ENCODE measurements at places on chromosomes 12 and 14.

DNA sequence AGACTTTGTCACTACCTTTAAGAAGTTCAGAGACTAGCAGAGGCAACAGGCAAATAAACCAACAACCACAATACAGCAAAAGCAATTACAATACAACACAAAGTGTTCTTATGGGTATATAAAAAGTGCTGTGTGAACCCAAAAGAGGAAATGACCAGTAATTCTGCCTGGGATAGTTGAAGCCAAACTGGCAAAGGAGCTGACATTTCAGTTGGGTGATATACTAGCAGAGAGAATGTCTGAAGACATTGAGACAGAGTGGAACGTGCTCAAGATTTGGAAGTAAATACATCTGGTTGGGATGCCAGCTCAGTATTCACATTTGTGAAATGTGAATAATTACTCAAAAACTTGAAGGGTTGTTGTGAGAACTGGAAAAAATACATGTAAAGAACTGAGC, 80.6 kb upstream of the GTF2A1 start:
- no peak for DNase-seq

- DNase-seq: no peak
Measured at GRCh38 chr12:132622437-132623071, 4.0 kb downstream of the P2RX2 start.

- DNase-seq: no peak
Measured at GRCh38 chr12:117313926-117314325, 47.5 kb downstream of the NOS1 start.

DNA sequence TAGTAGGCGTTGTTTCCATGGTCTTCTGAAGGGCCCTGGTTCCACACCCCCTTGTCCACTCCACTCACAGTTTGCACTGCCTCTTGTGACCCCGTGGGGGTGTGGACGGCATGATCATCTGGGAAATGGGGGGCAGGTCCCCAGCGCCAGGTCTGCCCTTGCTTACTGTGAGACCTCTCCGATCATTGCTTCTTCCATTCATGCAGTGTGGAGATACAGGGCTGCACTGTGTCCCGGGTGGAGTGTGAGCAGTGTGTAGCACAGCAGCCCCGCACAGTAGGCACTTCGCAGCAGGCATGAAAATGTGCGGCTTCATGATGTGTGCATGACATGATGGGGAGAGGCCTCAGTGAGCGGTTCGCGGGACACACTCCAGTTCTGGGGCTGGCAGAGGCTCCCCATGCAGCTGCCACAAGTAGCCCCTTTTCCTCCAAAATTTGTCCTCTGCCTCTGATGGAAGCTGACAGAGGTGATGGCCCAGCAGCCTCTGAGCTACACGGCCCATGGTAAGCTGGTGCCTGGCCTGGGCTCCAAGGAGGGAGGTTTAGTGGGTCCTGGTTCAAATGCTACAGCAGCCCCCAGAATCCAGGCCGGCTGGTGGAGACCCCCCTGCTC, 15.0 kb downstream of the RIN3 start:
- DNase-seq: no peak

DNA sequence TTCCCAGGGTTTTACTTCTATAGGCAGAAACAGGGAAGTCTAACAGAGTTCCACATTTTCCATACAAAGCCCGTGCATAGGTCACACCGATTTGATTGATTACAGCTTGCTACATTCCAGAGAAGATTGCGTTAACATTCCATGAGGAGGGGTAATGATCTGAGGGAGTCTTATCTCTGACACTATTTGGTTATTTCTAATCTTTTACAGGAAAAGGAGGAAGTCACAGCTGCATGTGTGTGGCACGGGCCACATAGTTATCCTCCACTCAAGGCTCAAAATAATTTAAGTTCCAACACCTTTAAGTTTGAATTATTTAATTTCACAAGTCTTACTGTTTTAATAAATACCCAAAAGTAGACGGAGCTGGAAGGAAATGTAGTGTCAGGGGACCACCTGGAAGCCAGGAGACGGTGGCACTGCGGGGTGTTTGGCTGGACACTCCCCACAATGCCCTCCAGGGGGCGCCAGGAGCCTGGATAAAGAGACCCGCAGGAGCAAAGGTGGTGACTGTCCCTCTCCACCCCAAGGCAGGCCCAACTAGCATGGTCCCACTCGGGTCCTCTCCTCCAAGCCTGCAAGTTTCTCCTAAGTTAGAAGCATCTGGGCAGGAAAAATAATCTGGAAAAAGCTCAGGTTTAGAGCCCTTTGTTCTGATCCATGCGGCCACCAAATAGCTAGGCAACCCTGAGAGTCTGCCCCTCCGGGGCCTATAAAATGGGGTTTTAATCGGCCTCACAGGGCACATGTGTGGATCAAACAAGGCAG, 20.2 kb downstream of the KRT8 start:
- no peak for DNase-seq

DNA sequence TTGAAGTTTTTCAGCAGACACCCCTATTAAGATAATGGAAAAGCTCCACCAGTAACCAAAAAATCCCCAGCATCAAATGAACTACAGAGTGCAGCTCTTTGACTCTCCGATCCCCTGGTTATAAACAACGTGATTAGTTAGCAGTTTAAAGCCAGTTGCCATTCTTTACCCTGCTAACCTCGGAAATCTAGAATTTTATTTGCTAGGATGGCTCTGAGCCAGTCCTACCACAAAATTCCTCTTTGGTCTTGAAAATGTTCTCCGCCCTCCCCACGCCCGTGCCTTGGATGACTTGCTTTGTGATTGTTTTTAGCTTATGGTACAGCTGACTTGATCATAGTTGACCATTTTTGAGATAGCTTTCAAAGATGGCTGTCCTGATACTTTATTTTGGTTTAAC, 1.2 kb downstream of the KLHDC2 start:
- no peak for DNase-seq

- DNase-seq: no peak
Measured at GRCh38 chr14:75484711-75485429, 37.4 kb upstream of the BATF start.

GRCh38 chr12:68018315-68018714, 29.1 kb downstream of the IFNG-AS1 start:
- no peak for DNase-seq

- no peak for DNase-seq
Measured at GRCh38 chr14:56482310-56482911, 97.2 kb upstream of the TMEM260 start.

GRCh38 chr12:5521456-5522325, 89.8 kb downstream of the NTF3 start:
- no peak for DNase-seq

DNA sequence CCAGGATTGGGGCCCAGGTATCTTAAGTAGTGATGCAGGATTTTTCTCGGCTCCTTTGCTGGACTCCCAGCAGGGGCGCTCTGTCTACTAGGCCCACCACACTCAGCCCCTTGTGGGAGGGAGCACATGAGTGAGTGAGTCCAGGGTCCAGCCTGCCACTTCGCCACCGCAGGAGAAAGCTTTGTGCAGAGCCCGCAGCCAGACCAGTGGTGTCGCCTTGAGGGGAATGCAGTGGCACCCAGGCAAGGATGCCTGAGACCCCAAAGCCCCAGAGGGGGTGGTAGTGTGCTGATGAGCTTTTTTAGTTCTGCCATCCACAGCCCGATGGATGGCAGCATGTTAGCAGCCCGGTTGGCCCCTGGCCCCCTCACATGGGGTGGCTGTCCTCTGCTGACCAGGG, 5.4 kb upstream of the MRPS35 start:
- no peak for DNase-seq

GRCh38 chr12:121288158-121288845, 8.2 kb downstream of the CAMKK2 start:
- DNase-seq: no peak

DNA sequence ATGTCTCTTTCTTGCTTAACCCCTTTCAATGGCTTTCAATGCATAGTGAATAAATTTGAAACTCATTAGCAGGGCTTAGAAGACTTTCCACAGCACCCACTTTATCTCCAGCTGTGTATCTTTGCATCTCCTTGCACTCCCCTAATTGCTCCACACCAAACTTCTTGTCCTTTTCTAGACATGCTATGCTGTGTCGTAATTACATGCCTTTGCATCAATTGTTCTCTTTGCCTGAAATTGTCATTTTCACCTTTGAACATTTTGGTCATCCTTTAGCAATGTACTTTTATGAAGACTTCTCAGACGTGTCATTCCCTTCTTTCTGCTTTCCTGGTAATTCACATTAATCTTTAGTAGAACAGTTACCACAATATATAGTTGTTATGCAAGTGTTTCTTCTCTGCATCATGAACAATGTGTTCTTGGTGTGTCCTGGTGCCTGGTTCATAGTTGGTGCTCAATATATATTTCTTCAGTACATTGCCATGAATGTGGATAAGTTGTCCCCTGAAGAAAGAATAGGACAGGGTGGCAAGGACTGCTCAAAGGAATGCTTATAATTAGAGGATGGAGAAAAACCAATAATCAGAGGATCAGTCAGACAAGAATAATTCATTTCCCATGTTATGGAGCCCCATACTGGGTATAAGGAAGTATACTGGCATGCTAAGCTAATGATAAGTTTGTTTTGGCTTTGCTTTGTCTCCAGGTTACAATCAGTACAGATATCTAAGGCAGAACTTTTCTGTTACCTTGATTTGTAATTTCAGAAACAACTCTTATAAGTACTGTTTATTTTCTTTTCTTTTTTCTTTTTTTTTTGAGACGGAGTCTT, 27.2 kb downstream of the ARF6 start:
- no peak for DNase-seq

DNA sequence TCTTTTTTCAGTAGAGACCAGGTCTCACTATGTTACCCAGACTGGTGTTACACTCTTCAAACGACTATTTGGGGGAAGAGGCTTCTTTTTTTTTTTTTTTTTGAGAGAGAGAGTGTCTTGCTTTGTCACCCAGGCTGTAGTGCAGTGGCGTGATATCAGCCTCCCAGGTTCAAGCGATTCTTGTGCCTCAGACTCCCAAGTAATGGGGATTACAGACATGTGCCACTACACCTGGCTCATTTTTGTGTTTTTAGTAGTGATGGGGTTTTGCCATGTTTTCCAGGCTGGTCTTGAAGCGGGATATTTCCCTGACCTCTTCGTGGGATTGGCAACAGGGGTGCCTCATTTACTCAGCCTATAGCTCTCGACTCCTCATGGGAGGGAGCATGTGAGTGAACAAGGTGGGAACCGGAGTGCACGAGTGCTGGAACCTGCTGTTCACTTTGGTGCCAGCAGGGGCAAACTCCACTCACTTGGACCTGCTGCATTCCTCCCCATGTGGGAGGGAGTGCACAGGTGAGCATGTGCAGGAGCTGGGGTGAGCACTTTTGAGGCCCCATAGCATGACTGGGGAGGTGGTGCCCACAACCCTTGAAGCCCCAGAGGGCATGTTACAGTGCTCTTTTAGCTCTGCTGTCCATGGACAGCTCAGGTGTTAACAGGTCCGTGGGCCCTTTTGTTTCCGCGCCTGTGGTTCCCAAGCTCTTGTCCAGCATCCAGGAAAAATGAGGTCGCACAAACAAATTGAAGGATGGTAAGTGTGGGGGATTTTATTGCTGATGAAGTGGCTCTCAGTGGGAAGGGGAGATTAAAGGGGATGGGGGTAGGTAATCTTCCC, 79.1 kb upstream of the HECTD1 start:
- DNase-seq: no peak
